Right hindlimb (tissue), 1 donor: ENCODE measurements at places on chromosomes 16 and 17.

- DNase-seq: no peak
Measured at GRCh38 chr17:4500191-4500571, 1.5 kb downstream of the SPNS2 start.

GRCh38 chr16:27483624-27484023 lies 66.1 kb downstream of the GTF3C1 start:
- no peak for DNase-seq

DNA sequence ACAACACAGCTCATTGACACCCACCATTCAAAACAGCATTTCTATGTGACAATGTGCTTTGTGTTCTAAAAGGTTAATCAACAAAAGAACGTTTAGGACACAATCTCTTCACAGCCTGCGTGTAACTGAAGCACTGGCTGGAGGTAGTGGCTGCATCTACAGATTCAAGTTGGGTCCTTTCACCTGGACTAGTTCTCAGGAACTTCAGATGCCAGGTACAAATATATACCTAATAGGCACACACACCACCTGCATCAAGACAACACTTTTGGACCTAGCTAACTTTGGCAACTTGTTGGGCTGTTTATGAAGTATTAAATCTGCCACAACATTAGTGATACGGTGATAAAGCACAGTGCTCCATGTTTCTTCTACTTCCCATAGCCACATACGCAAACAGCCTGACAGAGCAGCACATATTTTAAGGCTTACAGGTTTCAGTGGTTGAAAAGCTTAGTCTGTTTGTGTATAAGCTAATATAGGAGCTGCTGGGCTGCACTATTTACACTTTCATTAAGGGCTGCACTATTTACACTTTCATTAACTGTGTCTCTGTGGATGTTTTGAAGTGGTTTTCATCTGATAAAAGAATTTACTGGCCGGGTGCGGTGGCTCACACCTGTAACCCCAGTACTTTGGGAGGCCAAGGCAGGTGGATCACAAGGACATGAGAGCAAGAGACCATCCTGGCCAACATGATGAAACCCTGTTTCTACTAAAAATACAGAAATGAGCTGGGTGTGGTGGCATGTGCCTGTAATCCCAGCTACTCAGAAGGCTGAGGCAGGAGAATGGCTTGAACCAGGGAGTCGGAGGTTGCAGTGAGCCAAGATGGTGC lies 132.6 kb downstream of the PARN start:
- DNase-seq: no peak

DNA sequence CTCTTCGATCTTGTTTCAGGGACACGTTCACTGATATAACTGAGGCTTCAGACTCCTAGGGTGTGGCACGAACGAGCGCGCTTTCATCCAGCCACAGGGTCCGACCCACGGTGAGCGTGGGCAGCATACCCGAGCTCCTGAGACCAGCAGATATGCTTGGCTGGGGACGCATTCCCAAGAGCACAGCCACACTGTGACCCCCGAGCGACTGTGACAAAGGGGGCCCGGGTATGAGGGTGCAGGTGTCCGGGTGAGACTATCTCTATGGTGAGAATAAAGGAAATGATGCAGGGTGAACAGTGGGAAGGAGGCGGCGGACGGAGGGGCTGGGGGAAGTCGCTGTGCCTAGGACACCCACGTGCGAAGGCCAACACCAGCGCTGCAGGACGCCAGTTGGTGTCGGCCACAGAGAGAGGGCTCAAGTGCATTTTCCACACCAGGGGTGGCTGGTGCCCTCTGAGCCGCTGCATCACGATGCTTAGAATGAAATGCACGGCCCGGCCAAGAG lies 17.6 kb downstream of the RPH3AL start:
- DNase-seq: no peak

DNA sequence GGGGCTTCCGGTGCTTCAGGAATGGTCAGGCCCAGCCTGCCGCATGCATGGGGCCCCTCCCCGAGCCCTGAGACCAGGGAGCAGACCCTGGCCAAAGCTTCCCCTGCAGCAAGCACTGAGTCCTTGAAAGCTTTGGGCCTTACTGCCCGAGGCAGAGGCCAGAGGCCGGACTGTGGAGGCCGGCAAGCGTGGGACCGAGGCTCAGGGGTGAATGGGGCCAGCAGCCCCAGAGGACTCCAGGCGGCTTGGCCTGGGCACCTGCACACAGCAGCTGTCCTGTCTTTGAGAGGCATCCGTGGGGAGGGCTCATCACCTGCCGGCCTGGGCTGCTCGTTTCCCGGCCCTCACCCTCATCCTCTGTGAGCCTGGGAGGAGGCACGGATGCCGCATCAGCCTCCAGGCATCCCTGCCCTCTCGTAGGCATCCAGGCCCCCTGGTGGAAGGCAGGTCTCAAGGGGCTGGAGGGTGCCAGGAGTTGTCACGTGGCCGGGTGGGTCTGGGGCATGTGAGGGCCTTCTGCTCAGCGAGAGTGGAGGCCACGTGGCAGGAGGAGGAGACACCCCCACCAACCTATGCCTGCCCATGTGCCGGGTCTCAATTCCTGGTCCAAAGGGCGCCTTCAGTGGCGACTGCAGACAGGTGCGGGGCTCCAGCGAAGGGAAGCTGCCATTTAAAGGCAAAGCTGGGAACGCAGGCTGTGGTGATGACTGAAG lies 31.4 kb downstream of the CACNA1H start:
- DNase-seq: no peak

GRCh38 chr16:5166486-5166885 lies 68.9 kb upstream of the EEF2KMT start:
- DNase-seq: no peak

GRCh38 chr16:28291651-28292626 lies at the start of gene SBK1:
TSS of gene SBK1 (plus strand) at chr16:28292525. CDS start at chr16:28317392, 24,867 bp downstream.
- peak; percentile 83 for DNase-seq

- DNase-seq: peak; percentile 72
Measured at GRCh38 chr17:42428141-42428944, 5.3 kb upstream of the CAVIN1 start.

GRCh38 chr17:9329251-9329921 lies 246.2 kb downstream of the STX8 start:
- peak; percentile 38 for DNase-seq

- no peak for DNase-seq
Measured at GRCh38 chr17:28912281-28912937, 9.5 kb upstream of the DHRS13 start.

DNA sequence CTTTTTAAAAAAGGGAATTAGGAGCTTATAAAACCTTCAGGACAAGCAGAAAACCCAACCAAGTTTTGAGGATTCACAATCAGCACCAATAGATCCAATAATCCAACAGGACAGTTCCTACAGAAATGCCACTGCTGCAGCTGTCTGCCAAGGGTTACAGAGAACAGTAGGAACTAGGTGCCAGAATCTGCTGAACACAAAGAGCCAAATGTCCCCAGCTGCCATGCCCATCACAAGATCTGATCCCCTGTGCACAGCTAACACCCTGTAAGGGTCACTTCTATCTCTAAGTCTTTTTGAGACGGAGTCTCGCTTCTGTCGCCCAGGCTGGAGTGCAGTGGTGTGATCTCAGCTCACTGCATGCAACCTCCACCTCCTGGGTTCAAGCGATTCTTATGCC lies 262.3 kb downstream of the STX8 start:
- peak; percentile 33 for DNase-seq

- no peak for DNase-seq
Measured at GRCh38 chr17:54867634-54868033, 33.0 kb upstream of the TOM1L1 start.

DNA sequence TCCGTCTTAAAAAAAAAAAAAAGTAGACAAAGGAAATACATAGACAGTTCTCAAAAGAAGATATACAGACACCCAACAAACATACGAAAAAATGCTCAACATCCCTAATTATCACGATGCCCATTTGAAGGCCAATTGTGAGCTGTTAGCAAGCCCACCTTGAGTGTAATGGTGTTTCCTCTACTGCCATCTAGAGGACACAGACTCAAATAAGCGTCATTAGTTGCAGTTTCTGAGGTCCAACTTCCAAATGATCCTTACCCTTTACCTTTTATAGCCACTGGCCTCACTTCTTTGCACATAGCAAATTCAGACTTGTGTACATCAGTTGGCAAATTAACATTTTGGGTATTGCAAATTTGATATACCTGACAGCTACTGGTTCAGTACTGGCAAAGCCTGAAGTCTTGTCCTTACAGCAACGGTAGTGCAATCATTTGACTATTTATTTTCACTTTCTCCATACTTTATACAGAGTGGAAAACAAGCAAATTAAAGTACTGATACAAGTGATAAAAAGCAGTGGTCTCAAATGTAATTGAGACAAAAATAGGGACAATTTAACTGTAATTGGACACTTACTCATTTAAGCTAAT lies 536.3 kb upstream of the EEF2KMT start:
- no peak for DNase-seq

DNA sequence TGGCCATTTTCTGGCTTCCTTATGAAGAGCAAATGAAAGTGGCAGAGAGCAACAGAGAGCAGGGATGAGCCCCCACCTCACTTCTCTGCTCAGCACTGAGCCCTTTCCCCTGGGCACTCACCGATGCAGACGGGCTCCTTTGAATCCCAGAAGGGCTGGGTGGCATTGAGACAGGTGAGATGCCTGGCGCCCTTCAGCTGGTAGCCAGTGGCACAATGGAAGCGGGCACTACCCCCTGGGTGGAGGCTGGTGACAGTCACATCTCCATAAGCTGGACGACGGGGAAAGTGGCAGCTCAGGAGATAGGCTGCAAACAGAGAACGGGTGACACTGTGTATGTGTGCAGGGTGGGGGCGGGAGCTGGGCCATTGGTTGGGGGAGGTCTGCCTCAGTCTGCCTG lies 12.5 kb upstream of the PHF12 start:
- no peak for DNase-seq

GRCh38 chr17:55233840-55234239 lies 30.9 kb upstream of the HLF start:
- DNase-seq: no peak

GRCh38 chr17:73157521-73157890 lies 7.3 kb upstream of the SSTR2 start:
- DNase-seq: no peak

- no peak for DNase-seq
Measured at GRCh38 chr17:73522107-73522506, 122.1 kb downstream of the SDK2 start.

DNA sequence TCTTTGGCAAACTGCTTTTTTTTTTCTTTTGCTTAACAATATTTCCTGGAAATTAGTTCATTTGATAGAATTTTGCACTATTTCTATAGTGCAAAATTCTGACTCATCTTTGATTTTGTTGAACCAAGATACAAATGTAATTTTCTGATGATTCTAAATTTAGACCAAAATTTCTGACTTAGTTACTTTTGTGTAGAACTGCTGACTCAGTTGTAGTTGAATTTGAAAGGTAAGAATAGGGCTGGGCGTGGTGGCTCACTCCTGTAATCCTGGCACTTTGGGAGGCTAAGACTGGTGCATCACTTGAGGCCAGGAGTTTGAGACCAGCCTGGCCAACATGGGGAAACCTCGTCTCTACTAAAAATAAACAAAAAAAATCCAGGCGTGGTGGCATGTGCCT lies 223.0 kb downstream of the BCAS3 start:
- no peak for DNase-seq

- peak; percentile 49 for DNase-seq
Measured at GRCh38 chr17:20116683-20117309, 107.6 kb downstream of the SPECC1 start.

GRCh38 chr17:12230481-12231354 lies 210.0 kb downstream of the MAP2K4 start:
- peak; percentile 27 for DNase-seq

DNA sequence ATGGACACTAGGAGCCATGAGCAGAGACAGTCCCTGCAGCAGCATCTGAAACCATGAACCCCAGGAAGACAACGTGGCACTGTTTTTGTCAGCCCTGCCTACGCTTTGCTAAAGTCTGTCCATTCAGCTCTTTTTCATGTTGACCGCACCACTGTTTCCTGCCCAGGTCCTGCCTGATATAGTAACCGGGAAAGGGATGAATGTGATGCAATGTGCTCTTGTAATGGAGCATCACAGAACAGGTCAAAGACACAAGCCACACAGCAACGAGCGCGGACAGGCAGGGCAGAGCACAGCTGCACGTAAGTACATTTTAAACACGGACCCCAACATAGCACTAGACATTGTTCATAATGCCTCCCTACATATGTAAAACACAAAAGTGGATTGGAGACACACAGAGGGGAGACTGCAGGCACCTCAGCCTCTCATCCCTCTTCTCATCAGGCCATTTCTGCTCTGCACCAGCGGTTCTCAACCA lies 16.9 kb upstream of the TNFRSF13B start:
- DNase-seq: no peak

- DNase-seq: no peak
Measured at GRCh38 chr17:36728030-36728991, 126.9 kb downstream of the MRM1 start.

- DNase-seq: no peak
Measured at GRCh38 chr16:84950906-84951305, 60.4 kb downstream of the ZDHHC7 start.

GRCh38 chr17:44266402-44267164 lies 1.4 kb downstream of the SLC4A1 start:
- no peak for DNase-seq

GRCh38 chr17:561116-561515 lies 153.5 kb downstream of the VPS53 start:
- DNase-seq: no peak

DNA sequence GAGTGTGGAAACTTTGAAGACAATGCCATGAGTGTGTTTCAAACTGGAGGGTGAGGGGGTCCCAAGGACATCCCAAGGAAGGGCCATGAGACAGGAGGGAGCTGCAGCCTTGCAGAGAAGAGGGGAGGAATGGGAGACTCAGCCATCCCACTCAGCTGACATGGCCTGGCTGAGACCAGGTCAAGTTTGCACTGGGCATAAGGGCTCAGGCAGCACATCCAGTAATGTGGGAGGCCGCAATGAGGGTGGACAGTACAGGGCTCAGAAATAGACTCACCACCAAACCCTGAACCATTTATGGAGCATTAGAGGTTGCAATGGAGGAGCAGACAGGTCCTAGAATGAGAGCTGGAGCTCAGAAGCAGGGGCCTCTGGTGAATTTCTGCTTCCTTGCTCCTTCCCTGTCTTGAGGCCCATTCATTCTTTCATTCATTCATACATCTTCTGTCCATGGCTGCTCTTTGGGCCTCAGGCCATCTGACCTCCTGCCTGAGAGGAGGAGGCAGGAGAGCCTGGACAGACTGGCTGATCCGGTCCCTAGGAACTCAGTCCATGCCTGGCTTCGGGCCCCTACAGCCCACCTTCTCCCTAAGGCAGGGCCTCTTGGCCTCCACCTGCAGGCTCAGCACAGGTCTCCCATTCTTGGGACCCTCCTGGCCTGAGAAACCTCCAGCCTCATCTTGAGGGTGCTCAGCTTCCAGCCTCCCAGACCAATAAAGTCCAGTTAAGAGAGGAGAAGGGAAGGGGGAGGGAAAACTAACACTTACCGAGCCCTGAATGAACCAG lies 70.5 kb upstream of the CDH5 start:
- DNase-seq: no peak

- no peak for DNase-seq
Measured at GRCh38 chr16:57325458-57325857, 33.1 kb upstream of the CCL22 start.

GRCh38 chr17:13067629-13068303 lies 49.9 kb upstream of the ELAC2 start:
- peak; percentile 21 for DNase-seq
